Tracheal epithelial cell (primary cell): ENCODE measurements at places on chromosomes 11 and 22. TPM values are rescaled to one million over a fixed set of nuclear protein-coding genes. Genes with fewer than 3 reads are reported as not detected.

The OR51F1 gene
- total RNA-seq: not detected in 2 replicates

The HEPACAM gene
- not detected in 2 replicates for total RNA-seq

The PRG3 gene
- total RNA-seq: not detected in 2 replicates

The CDC42EP1 gene
- total RNA-seq: 11.7 and 36.1 TPM in 2 replicates

The IL18 gene
- total RNA-seq: 30.8 and 91.9 TPM in 2 replicates

The CNIH2 gene
- not detected in 2 replicates for total RNA-seq

The RAB38 gene
- total RNA-seq: 118 and 227 TPM in 2 replicates

The AIFM3 gene
- 1.9 and 3.0 TPM in 2 replicates for total RNA-seq

The NLRP14 gene
- 0.24 TPM in 1 of 2 replicates, not detected in the other for total RNA-seq

The SOX6 gene
- 0.43 and 0.48 TPM in 2 replicates for total RNA-seq

The NCF4 gene
- total RNA-seq: not detected in 2 replicates

The MEI1 gene
- 0.48 TPM in 1 of 2 replicates, not detected in the other for total RNA-seq

The MS4A12 gene
- total RNA-seq: not detected in 2 replicates

The ANKRD13D gene
- total RNA-seq: 36.9 and 39.9 TPM in 2 replicates

The MFRP gene
- total RNA-seq: not detected in 2 replicates

The RAB39A gene
- total RNA-seq: not detected in 2 replicates

The TMEM225 gene
- not detected in 2 replicates for total RNA-seq
